PC-3 (cell line): ENCODE measurements at places on chromosomes 5 and 9.
A peak's percentile ranks its signal among the peaks of the same experiment; 100 is the strongest.

DNA sequence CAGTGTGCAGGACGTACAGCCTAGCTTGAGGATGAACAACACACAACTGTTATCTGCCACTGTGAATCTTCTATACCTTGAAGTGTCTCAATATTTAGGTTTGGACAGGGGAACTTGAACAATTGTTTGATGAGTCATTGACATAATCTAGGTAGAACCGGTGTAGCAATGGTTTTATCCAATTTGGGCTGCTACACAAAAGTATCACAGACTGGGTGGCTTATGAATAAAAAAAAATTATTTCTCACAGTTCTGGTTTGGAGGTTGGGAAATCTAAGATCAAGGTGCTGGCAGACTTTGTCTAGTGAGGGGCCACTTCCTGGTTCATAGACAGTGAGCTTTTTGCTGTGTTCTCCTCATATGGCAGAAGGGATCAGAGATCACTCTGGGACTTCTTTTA lies 359.7 kb downstream of the HCN1 start:
- no peaks in the 10 kb centered on the region for H3K4me1 ChIP-seq
- no peak overlapping the region for H3K27ac ChIP-seq
- no peak overlapping the region for H3K4me3 ChIP-seq
- no peak for DNase-seq
- H3K36me3 ChIP-seq: no peaks in the 10 kb centered on the region
- H3K27me3 ChIP-seq: no peaks in the 10 kb centered on the region

DNA sequence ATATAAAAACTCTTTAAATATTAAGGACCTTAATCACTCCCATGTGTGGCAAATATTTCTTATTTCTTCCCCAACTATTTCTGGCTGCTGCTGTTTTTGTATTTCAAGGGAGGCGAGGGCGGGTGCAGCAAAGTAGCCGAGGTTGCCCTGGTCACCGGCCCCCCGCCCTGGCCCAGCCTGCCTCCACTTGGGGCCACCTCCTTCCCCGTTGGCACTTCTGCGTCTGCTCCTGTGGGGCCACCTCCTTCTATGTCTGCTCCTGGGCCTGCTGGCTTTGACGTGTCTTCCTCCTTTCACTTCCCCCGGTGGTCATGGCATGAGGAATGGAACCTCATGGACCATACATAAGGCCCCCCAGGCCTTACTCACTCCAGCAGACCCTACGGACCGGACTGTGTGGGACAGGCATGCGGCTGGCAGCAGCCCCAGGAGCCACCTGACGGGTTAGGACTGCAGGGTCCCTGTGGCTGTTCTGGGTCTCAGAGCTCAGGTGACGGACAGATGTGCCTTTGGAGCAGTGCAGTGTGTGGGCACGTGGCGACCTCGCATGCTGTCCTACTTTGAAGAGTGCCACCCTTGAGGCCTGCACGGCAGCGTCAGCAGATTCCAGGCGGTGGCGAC lies 5.8 kb upstream of the ENTPD8 start:
- peaks cover 7% of the 10 kb centered on the region; the same call in 1 of the 2 replicates for H3K4me1 ChIP-seq
- no peaks in the 10 kb centered on the region for H3K36me3 ChIP-seq
- no peak overlapping the region for H3K4me3 ChIP-seq
- no peaks in the 10 kb centered on the region for H3K27me3 ChIP-seq

- 0 out of 2 replicates have a peak overlapping the region, but pooled peaks have one; percentile 15 for H3K4me3 ChIP-seq
- H3K27ac ChIP-seq: peak overlapping the region; percentile 67
- peaks cover 9% of the 10 kb centered on the region; the same call in 1 of the 2 replicates for H3K36me3 ChIP-seq
- peaks cover 29% of the 10 kb centered on the region for H3K4me1 ChIP-seq
- DNase-seq: peak; percentile 50
These were observed 949.7 kb upstream of the NUDT12 start for GRCh38 chr5:104512063-104512825.

DNA sequence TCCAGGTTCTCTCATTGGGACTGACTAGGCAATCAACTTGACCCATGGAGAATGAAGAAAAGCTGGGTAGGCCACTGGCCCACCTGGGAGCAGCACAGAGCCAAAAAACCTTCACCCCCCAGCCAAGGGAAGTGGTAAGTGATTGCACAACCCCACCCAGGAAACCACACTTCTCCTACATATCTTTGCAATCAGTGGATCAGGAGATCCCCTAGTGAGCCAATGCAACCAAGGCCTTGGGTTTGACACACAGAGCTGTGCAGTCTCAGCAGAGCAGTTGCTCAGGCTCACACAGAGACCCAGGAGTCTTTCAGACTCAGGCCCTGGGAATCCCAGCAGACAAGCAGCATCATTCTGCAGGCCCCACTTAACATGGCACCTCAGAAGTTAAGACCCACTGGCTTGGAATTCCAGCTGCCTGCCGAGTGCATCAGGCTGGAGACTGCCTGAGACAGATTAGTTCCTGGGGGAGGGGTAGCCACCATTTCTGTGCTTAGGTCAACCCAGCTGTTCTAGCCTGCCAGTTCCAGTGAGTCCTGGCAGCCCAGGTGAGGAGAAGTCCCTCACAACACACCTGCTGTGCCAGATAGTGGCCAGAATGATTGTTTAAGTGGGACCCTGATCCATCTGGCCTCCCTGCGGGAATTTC lies 136.4 kb downstream of the SAXO1 start:
- no peak overlapping the region for H3K27ac ChIP-seq
- no peak overlapping the region for H3K4me3 ChIP-seq
- H3K4me1 ChIP-seq: no peaks in the 10 kb centered on the region
- H3K36me3 ChIP-seq: no peaks in the 10 kb centered on the region

DNA sequence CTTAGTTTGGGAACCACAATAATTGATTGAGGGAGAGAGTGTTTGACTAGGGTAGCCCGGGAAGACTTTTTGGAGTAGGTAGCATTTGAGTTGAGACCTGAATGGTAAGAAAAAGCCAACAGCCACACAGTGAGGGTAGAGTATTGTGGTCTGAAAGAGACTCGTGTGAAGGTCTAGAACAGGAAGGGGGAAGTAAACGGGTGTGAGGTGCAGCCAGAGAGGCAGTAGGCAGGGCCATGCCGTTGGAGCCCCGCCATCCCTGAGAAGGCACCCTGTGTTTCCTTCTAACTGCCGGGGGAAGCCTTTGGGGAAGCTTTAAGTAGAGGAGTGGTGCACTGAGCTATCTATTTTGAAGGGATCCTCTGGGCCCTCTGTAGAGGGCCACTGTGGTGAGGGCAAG lies 3.5 kb upstream of the F2RL2 start:
- H3K36me3 ChIP-seq: no peaks in the 10 kb centered on the region
- no peaks in the 10 kb centered on the region for H3K4me1 ChIP-seq
- no peak for DNase-seq
- H3K27me3 ChIP-seq: no peaks in the 10 kb centered on the region
- no peak overlapping the region for H3K4me3 ChIP-seq
- H3K27ac ChIP-seq: no peak overlapping the region

DNA sequence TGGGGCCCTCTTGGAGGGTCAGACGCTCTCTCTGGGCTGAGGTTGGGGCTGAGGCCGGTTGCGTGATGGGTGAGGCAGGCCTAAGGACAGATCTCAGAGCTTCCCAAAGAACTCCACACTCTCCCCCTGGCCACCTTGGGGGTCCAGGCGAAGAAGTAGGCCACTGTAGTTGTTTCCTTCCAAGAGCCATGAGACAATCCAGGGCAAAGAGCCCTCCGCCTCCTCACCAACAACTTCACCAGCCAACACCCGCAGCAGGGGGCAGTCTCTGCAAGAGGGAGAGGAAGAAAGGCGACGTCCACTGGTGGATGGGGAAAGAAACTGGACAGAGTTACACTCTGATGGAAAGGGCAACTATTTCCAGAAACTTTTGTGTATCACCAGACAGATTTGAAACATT lies 10.7 kb downstream of the SLC35A4 start:
- no peaks in the 10 kb centered on the region for H3K27me3 ChIP-seq
- H3K4me1 ChIP-seq: no peaks in the 10 kb centered on the region
- no peak overlapping the region for H3K27ac ChIP-seq
- DNase-seq: peak; percentile 54
- H3K36me3 ChIP-seq: no peaks in the 10 kb centered on the region
